Retinal pigment epithelial cell (primary cell): ENCODE measurements at places on chromosomes 5 and 9.

DNA sequence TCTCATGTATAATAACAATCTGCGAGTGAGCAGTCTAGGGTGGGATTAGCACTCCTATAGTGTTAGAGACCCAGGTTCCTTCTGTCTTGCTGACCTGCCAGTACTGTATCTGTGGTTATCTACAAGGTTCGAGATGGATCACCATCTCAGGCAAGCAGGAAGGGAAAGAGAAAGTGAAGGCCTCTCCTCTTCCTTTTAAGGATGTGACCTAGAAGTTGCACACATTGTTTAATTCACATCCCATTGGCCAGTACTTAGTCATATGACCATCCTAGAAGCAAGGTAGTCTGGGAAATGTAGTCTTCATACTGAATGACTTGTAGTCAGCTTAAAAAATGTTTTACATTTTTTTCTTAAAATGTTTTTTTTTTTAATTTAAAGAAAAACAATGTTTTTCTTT, 168.6 kb downstream of the CARTPT start:
- peak; percentile 21 for DNase-seq

GRCh38 chr9:128882677-128883603, 1.0 kb downstream of the LRRC8A start:
- no peak for DNase-seq

DNA sequence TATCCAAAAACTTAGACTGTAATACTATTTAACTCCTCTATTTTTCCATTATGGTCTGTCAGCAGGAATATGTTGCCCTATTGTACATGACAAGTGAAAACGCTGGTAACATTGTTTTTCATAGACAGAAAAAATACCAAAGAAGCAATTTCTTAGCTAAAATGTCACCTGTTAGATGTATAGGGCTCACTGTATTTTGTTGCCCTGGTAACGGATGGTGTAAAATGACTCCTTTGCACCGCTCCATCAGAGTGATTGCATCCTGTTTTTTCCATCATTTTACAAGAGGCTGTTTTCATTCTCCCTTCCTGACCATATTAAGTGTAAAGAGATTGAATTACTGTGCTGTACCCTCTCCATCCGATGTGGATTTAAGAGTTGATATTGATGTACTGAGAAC, 460.1 kb upstream of the TLE4 start:
- no peak for DNase-seq

DNA sequence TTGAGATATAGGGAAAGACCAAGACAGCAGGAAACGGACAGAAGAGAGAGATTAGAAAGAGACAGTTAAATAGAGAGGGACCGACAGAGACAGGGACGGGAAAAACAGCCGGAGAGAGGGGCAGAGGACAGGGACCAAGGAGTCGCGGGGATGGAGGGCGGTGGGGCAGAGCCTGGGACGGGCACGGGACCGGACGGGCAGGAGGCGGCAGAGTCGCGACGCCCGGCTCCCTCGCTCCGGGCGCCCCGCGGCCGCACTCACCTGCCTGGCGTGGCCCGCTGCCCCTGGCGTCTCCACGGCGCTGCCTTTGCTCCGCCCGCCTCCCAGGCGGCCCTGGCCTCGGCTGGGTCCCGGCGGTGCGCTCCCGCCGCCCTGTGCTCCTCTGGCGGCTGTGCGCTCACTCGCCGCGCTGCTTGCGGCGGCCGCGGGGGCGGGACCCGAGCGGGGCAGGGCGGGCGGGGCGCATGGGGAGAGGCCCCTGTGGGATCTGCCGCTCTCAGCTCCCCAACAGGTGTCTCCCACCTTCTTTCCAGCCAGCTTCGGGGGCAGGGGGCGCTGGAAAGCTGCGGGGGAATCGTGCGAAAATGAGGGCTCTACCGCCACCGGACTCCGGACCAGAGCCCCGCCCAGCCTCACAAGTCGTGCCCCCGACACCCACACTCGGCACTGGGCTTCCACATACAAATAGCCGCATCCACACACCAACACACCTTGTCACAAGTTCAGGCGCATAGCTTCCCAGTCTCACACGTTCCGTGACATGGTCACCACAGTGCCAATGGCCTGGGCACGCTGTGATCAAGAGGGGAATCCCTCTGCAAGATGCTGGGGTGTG, at the start of gene ARID3C:
ARID3C (minus strand) TSS at position 411 of the 835 bp plus-strand sequence. CDS start 1,052 bp downstream, outside the sequence.
- DNase-seq = no peak

GRCh38 chr5:124692950-124693349, 53.5 kb downstream of the ZNF608 start:
- no peak for DNase-seq

- no peak for DNase-seq
These were observed 44.1 kb upstream of the ITGA2 start for GRCh38 chr5:52945040-52945439.

DNA sequence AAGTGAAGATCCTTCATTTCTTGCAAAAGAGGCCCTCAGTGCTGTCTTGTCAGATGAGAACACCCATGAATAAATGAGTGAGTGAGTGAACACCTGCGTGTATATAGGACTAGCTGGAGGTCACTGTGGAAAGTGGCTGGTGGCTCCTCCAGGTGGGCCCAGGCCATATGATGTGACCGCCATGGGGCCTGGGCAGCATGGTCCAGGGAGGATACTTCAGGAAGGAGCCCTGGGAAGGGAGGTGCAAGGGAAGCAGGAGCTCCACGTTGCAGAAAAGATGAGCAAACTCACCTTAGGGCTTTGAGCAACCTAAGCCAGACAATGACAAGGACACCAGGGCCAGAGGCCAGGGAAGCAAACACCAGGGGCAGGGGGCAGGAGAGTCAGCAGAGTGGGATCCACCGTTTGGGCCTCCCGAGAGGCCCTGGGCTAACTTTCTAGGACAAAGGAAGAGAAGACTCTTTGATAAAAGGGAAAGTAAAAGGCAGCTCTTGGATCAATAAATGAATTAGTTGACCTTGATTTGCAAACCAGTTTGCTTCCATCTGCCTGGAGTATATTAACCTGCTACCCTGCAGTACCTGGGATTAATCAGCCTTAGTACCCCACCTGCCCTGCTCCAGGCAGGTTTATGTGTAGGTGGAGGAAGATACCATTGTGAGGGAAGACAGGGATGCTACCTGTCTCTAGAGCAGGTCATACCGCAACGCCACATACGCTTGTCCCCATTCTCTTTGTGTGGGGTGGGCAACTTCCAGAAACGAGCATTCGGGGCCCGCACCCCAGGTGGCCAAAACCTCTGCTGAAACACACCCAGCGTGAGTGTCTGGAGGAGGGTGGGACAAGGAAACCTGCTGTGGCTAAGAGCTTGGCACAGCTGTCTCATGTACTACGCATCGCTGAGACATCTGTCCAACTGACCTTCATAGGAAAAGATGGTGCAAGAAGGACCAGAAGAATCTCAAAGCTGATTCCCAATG, 51.4 kb upstream of the OLFM1 start:
- DNase-seq = no peak

GRCh38 chr9:99807276-99807852, 14.3 kb upstream of the NR4A3 start:
- DNase-seq = no peak

GRCh38 chr5:96733771-96734500, 71.8 kb downstream of the CAST start:
- no peak for DNase-seq

GRCh38 chr9:100466829-100467221, 6.1 kb upstream of the TMEFF1 start:
- no peak for DNase-seq

GRCh38 chr5:5581080-5581479, 158.6 kb downstream of the ICE1 start:
- no peak for DNase-seq

DNA sequence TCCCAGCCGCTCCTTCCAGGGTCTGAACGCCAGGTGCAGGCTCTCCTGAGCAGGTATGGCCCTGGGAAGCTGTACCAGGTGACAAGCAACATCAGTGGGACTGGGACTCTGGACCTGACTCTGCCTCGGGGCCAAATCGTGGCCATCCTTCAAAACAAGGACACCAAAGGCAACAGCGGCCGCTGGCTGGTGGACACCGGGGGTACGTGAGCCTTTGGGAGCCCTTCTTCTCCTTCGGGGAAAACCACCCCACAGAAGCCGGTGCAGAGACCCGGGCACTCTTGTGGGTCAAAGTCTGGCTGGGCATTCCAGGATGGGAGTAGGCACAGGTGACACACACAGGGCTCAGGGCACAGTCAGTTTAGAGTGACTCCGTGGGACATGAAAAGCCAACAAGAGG, 45.8 kb downstream of the ARHGEF37 start:
- no peak for DNase-seq

DNA sequence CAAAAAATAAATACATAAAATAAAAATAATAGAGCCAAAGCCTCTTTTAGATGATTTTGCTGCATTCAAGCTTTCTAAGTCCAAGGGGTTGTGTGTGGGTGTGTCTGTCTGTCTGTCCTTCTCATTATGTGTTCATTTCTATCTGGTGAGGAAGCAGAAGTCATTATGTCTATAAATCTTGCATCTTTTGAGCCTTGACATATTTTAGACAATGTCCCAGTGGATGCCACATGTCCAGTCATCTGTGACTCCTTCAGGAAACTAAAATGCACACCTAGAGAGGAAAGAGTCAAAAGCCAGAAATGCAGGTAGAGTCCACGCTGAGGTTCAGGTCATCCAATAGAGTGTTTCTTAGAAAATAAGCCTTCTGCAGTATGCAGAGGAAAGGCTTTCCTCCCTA, 80.9 kb downstream of the GALNT10 start:
- no peak for DNase-seq

GRCh38 chr5:52746539-52746938, 41.2 kb upstream of the ITGA1 start:
- DNase-seq = no peak

GRCh38 chr5:74017786-74018211, 391.8 kb downstream of the ARHGEF28 start:
- peak; percentile 44 for DNase-seq

DNA sequence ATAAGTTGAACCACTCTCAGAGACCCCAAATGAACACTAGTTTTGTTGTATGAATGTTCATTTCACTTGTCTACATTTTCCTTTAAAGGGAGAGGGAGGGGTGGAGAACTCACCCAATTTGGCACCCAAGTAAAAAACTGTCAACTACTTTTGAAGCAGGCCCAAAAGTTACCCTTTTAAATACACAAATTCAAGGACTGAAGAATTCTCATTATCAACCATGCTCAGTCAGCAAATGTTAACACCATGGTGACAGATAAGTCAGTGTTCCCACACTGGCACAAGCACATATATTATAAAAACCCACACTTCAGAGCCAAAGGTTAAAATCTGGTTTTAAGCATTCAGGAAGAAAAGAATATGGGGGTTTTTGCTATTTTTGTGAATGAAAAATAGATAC, 31.6 kb downstream of the CSNK1A1 start:
- DNase-seq = no peak

- DNase-seq = no peak
These were observed 296.6 kb upstream of the GRAMD2B start for GRCh38 chr5:126126574-126126973.

- DNase-seq = peak; percentile 12
These were observed 511.7 kb upstream of the KLF4 start for GRCh38 chr9:108001237-108001636.

GRCh38 chr9:106625259-106625789, 237.6 kb upstream of the ZNF462 start:
- no peak for DNase-seq

DNA sequence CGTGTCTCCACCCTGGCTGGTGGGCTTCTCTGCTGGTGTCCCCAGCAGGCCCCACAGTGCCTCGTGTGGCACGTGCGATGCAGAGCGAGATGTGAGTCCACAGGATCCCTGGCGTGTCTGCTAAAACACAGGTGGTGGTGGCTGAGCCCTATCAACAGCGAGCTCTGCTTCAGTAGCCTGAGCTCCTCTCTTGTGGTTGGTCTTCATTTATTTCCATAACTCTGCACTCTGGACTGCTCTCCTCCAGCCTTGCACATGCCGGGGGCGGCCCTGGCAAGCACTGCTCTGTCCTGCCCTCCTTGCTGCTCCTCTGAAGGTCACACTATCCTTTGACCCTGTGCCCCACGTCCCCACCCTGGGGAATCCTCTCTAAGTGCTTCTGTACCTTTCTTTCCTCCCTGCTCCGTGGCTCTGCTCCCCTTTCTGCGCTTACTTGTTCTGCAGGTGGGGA, 59.2 kb downstream of the NSUN2 start:
- DNase-seq = no peak

- no peak for DNase-seq
These were observed 44.9 kb downstream of the USP20 start for GRCh38 chr9:129879991-129880653.

GRCh38 chr9:23438299-23438907, 387.6 kb downstream of the ELAVL2 start:
- no peak for DNase-seq

GRCh38 chr5:65127161-65127901, 354.4 kb downstream of the ADAMTS6 start:
- peak; percentile 73 for DNase-seq

DNA sequence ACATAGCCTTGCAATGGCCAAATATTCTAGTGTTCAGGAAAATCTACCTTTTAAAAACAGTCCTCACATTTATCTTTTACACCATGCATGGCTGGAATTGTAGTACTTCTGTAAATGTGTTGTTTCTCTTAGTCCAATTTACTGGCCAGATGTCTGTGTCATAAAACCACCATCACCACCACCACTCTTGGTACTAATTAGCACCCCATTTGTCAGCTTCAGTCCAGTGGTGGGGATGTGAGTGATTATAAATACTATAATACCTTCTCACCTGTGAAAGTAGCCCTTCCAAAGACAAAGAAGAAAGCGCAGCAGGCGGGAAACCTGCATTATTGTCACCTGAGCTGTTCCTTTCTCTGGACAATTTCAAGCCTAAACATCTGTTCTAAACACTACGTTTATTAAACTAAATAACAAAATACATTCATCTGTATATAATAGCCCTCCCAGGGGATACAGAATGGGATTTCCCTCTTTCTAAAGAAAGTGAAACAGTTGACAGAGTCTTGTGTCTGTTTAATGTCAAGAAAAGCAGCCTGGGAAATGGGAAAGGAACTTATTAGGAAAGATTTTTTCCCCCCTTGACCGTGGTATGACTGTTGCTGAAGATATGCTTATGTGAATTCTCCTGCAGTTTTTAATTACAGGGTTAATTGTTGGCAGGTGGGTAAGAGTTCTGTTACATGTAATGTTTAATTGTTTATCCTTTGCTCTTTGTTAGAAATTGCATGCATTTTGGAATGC, 144.5 kb upstream of the NUDT12 start:
- no peak for DNase-seq

DNA sequence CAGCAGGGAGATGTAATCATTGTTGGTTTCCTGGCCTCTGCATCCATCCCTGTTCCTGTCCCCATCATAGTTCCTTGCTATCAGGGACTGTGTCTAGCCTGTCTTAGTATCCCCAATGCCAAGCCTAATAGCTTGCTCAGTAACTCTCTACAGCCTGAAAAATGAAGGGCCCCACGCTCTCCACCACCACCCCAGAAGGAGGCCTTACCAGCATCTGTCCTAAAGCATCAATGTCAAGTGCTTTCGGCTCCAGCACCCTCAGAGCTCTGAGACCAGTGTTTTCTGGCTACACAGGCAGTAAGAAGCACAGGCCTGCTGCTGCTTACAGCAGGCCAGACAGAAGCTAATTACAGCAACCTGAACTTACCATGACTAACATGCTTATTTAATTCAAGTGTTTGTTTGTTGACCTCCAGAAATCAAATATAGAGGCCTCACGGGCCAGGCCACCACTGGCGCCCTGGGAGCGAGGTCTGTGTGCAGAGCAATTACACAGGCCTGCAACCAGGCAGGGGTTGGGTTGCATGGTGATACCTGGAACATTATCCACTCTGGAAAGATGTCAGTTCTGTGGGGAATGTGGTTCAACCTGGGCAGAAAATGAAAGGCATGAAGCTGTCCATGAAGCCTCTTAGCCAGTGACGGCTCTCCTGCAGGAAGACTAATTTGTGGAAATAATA, 124.3 kb downstream of the SLC1A3 start:
- DNase-seq = no peak
